ENCODE measurements at places on chromosomes 7 and 10. TPM values are rescaled to one million over a fixed set of nuclear protein-coding genes. Genes with fewer than 3 reads are reported as not detected.

GRCh38 chr10:80260295-80261243 lies 28.9 kb downstream of the MAT1A start:
- peak; percentile 86 for DNase-seq

- no peak for DNase-seq
Observed at GRCh38 chr7:29288181-29289091, 93.9 kb downstream of the CHN2 start.

DNA sequence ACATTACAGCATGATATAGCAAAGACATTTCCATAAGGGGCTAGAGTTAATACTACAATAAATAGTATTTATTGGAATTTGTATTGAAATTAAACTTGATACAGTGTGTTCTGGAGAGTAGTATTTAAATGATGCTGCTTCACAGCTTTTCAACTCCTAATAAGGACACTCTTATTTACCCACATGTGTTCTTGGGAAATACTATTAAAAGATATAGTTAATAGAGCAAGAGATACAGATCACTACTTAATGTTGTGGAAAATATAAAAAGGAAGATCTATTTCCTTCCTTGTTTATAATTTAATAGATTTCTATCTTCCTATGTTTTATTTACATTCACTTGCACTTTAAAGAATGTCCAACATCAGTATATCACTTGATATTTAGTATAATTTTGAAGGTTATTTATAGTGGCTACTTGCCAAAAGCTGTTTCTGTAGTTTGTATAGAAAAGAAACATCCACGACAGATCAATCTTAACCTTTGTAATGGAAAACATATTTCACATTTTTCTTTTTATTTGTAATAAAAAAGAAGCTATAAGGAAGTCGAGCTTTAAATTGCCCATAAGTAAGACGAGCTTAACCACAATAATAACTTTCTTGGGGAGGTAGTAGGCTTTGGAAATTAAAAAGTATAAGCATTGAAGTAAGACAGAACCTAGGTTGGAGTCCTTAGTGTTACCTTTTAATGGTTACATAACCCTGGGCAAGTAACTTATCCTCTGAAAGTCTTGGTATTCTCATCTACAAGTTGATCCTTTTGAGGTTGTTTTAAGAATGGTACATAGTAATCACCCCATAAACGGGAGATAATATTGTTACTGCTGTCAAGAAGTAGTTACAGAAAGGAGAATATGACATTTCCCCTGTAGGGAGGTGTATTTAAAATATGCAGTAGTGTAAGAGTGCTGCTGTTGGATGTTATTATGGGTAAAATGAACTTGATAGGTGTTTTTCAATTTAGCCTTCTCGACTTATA lies 32.8 kb downstream of the CPED1 start:
- no peak for DNase-seq

GRCh38 chr7:84195295-84196060 lies 889 bp upstream of the SEMA3A start:
- no peak for DNase-seq

DNA sequence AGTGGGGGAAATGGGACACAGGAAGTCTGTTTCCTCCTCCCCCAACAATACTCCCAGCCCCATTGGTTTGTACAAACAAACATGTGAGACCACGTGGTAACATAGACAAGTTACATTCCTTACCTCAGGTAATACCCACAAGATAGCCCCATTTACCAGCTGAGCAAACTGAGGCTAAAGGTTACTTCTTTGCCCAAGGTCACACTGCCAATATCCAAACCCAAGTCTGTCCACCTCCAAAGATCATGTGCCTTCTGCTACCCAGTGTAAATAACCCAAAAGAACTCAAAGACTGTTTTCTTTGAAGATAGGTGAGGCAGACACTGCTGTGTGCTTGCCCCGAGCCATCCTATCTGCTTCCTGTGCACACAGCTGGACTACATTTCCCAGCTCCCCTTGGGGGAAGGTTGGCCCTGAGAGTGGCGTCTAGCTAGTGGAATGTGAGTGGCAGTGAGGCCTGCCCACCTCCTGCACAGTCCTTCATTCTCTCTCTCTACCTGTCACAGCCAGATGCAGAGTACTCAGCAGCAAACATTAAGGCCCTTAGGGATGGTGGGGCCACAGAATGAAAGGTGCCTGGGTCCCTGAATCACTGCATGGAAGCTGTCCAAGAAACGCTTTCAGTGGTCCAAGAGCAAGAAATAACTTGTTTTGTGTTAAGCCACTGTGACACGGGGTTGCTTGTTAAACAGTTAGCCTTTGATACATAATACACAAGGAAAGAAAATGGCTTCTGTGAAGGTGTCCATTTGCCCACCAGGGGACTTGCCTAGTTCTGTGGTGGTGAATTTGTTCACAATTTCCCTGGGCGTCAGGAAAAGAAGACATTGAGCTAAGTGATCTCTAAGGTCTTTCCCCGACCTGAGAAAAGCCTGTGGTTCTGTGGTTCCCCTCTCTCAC lies 257.7 kb upstream of the NFE2L3 start:
- DNase-seq = peak; percentile 60

Gene PODXL
- 945 TPM for total RNA-seq

Gene AOAH
- 0.55 TPM for total RNA-seq

Gene TMEM176A
- 0.90 TPM for total RNA-seq

Gene NRP1
- total RNA-seq = 2.1 TPM

Measured in H1 (cell line).